CD4-positive, alpha-beta T cell treated with Interleukin-17A for 1 hour (primary cell): ENCODE measurements at places on chromosomes 3 and 15.
A peak's percentile ranks its signal among the peaks of the same experiment; 100 is the strongest.

DNA sequence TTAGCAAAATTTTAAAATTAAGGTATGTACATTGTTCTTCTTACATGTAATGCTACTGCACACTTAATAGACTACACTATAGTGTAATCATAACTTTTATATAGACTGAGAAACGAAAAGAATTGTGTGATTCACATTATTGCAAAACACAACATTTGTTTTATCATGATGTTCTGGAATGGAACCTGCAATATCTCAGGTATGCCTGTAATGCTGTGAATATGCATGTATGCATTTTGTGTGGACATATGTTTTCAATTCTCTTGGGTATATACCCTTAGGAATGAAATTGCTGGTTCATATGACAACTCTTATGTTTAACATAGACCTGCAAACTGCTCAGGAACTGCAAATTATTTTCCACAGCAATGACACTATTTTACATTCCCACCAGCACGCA, 38.6 kb upstream of the TJP1 start:
- DNase-seq, result no peak

DNA sequence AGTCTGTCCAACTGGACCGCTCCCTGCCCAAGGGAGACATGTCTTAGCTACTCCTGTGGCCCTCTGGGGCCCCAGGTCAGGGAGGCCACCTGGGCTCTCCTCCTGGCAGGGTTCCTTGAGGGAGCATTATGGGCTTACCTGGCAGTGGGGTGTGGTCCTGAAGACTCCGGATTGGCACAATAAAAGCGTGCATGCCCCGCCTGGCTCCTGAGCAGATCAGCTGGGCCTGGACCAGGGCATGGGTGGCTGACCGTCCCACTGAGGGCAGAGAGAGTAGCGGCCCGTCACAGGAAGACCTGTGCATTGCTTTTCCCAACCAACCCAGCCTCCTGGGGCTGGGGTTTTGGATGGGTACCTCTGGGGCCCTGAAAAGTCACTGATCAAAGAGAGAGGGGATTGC, 5.4 kb downstream of the ACOX2 start:
- no peak for DNase-seq

DNA sequence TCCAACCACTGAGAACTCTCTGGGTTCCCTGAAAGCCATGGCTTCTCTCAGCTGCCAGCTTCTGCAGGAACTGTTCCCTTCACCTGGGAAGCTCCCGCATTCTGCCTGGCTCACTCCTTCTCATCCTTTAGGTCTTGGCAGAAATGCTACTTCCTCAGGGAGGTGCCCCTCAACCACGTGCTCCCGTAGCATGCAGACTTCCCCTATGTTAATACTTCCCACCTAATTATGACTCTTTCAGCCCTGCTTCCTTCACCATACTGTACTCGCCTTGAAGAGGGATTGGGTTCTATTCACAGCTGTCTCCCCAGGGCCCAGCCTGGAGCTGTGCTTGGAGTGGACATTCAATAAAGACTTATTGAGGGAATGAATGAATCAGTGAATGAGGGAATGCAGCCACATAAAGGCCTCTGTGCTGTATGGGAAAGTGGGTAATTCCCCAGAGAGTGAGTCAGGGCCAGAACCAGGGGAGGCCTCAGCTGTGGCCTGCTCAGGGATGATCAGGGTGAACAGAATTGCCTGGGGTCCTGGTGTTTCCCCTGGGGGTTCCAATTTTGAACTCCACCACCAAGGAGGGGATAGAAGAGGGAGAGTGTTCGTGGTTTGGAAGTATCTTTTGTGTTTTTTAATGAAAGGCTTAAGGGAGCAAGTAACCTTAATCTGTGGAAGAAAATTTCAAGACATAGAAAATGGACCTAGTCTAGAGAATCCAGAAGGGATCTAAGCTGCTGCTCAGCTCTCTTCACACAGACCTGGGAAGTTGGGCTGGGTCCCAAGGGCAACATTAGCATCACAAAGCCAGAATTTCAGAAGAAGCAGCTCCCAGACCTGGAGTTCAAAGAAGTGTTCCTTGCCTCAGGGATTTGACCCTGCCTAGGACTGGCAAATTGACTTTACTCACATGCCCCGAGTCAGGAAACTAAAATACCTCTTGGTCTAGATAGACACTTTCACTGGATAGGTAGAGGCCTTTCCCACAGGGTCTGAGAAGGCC, 14.6 kb upstream of the FAM107A start:
- no peak for DNase-seq

DNA sequence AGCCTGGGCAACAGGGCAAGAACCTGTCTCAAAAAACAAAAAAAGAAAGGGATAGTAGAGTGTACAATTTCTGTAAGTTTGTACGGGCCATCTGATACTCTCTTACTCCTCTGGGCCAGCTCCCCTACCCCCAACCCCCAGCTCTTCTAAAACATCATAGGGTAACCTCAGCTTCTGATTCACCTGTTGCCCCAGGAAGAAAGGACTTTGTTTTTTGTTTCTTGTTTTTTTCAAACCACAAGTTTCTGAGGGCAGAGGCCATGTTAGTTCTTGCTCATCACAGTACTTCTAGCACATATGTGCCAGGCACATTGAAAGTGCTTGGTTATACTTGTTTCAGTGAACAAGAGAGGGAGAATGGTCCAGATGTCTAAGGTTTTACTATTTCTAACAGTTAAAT, 20.2 kb downstream of the ATOSA start:
- DNase-seq, result peak; percentile 37

- DNase-seq, result no peak
These were observed 17.9 kb downstream of the KBTBD13 start for GRCh38 chr15:65094294-65094995.

GRCh38 chr3:119808244-119808643, 26.3 kb downstream of the NR1I2 start:
- no peak for DNase-seq

- peak; percentile 26 for DNase-seq
These were observed 481 bp downstream of the ADAMTS17 start for GRCh38 chr15:100341239-100341749.

GRCh38 chr15:57263520-57263919, 112.8 kb upstream of the CGNL1 start:
- DNase-seq, result no peak
